ENCODE measurements at places on chromosomes 4 and X. TPM values are rescaled to one million over a fixed set of nuclear protein-coding genes. Genes with fewer than 3 reads are reported as not detected.

The AR gene
- not detected for total RNA-seq

The SPANXD gene
- not detected for total RNA-seq

The TRO gene
- 6.3 TPM for total RNA-seq

The HHIP gene
- not detected for total RNA-seq

The IL13RA2 gene
- total RNA-seq = not detected

The TSPAN7 gene
- total RNA-seq = 0.27 TPM

Measured in activated CD8-positive, alpha-beta memory T cell treated with anti-CD3 and anti-CD28 coated beads for 36 hours (primary cell).